Panc1 (cell line): ENCODE measurements at places on chromosomes 11 and 22. TPM values are rescaled to one million over a fixed set of nuclear protein-coding genes. Genes with fewer than 3 reads are reported as not detected.

Gene OR10G7
- total RNA-seq = not detected

Gene LDHAL6A
- total RNA-seq = not detected

GRCh38 chr11:43547889-43548381 is 132.6 kb upstream of the HSD17B12 start:
- peaks cover 3% of the 10 kb centered on the region; the same call in 1 of the 2 replicates for H3K4me1 ChIP-seq
- DNase-seq = no peak
- no peak overlapping the region for H3K27ac ChIP-seq
- peaks cover 5% of the 10 kb centered on the region; the same call in 1 of the 2 replicates for H3K27me3 ChIP-seq

- no peaks in the 10 kb centered on the region for H3K27me3 ChIP-seq
- H3K4me3 ChIP-seq = no peak overlapping the region
- H3K27ac ChIP-seq = no peak overlapping the region
- DNase-seq = no peak
- no peaks in the 10 kb centered on the region for H3K4me1 ChIP-seq
Observed at GRCh38 chr11:34134765-34135164, 29.3 kb downstream of the NAT10 start.

DNA sequence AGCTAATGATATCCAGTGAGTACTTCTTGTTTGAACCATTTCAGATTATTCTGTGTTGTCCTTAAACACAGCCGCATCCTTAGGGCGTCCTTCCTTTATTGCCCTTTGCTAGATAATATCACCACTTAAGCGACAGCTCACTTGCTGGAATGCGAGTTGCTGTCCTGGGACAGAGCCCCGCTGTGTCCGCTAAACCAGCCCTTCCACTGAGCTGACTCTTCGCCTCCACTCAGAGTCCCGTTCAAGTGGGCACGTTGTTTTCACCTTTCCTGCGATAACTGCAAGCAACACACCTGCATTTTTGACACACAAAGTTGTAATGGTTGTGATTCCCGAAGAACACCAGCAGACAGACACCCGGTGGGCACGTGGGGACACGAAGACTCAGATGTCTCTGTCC is 140.0 kb downstream of the TBC1D22A start:
- no peaks in the 10 kb centered on the region for H3K36me3 ChIP-seq
- no peak overlapping the region for H3K27ac ChIP-seq
- no peaks in the 10 kb centered on the region for H3K4me1 ChIP-seq
- DNase-seq = no peak
- H3K27me3 ChIP-seq = no peaks in the 10 kb centered on the region

- no peaks in the 10 kb centered on the region for H3K36me3 ChIP-seq
- no peak overlapping the region for H3K27ac ChIP-seq
- H3K4me3 ChIP-seq = no peak overlapping the region
- H3K4me1 ChIP-seq = no peaks in the 10 kb centered on the region
- no peaks in the 10 kb centered on the region for H3K27me3 ChIP-seq
Observed at GRCh38 chr11:127890030-127890615, 697.2 kb downstream of the ETS1 start.

- no peaks in the 10 kb centered on the region for H3K4me1 ChIP-seq
- H3K36me3 ChIP-seq = no peaks in the 10 kb centered on the region
- no peaks in the 10 kb centered on the region for H3K27me3 ChIP-seq
- no peak for DNase-seq
Observed at GRCh38 chr11:126405906-126406305, 50.4 kb downstream of the ST3GAL4 start.
